DMS79 (cell line): ENCODE measurements at places on chromosomes 13 and 19.

- no peak for DNase-seq
Observed at GRCh38 chr19:11792942-11793341, 5.4 kb upstream of the ZNF491 start.

DNA sequence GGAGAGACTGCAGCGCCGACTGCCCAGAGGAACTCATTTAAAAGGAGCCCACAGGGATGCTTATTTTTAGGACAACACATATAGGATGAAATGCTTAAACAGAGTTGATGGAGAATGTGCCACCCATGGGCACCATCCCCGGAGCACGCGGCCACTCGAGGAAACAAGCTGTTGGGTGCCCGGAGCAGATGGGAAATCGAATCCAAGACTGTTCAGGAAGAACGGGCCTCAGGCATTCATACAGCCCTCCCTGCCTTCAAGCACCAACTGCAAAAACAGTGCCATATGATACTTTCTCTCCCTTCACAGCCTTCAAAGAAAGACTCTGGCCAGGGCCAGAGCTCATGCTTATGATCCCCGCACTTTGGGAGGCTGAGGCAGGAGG lies 40.2 kb downstream of the RAB20 start:
- peak; percentile 77 for DNase-seq

GRCh38 chr19:33564836-33565338 lies 43.3 kb upstream of the PEPD start:
- DNase-seq, result no peak

GRCh38 chr13:49789968-49790367 lies 2.5 kb downstream of the KPNA3 start:
- no peak for DNase-seq

GRCh38 chr19:31278555-31279435 lies 70.4 kb downstream of the TSHZ3 start:
- no peak for DNase-seq

GRCh38 chr19:51047031-51047335 lies 12.2 kb upstream of the KLK12 start:
- DNase-seq, result no peak

- DNase-seq, result no peak
Observed at GRCh38 chr13:96379967-96380366, 290.1 kb downstream of the HS6ST3 start.

GRCh38 chr19:38224014-38224862 lies at the start of gene DPF1:
TSS of gene DPF1 (minus strand) at chr19:38224222. CDS start at chr19:38224142, 80 bp downstream.
- peak; percentile 49 for DNase-seq

GRCh38 chr13:113564331-113565023 lies 20.1 kb upstream of the TFDP1 start:
- no peak for DNase-seq

DNA sequence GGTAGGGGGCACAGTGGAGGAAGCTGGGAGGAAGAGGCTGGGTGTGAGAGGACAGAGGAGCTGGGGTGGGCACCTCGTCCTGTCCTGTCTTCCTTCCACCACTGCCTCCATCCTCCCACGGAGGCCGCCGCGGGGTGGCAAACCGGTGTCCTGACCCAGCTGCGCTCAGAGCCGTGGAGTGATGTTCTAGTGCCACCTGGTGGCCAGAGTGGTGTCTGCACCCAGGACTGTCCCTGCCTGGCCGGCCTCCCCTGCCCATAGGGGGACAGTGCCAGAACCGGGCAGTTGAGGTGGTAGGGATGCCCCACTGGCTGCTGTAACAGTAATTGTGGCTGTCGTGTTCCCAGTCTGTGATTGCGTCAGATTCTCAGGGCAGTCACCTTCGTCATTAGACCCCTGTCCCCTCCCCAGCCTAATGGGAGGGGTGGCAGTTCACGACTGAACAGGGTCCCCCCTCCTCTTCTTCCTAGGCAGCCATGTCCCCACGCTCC lies 11.1 kb upstream of the ARRDC2 start:
- peak; percentile 40 for DNase-seq

GRCh38 chr13:32191452-32191998 lies 123.6 kb downstream of the ZAR1L start:
- DNase-seq, result no peak

- peak; percentile 52 for DNase-seq
Observed at GRCh38 chr13:100508996-100509395, 79.6 kb downstream of the GGACT start.

GRCh38 chr19:23698711-23699520 lies 11.9 kb upstream of the ZNF675 start:
- DNase-seq, result peak; percentile 73

GRCh38 chr13:29810145-29810742 lies 40.2 kb downstream of the UBL3 start:
- peak; percentile 3 for DNase-seq

- no peak for DNase-seq
Observed at GRCh38 chr13:98476106-98476505, 100.8 kb downstream of the STK24 start.

GRCh38 chr13:31207661-31208552 lies 8.1 kb downstream of the B3GLCT start:
- DNase-seq, result peak; percentile 68

DNA sequence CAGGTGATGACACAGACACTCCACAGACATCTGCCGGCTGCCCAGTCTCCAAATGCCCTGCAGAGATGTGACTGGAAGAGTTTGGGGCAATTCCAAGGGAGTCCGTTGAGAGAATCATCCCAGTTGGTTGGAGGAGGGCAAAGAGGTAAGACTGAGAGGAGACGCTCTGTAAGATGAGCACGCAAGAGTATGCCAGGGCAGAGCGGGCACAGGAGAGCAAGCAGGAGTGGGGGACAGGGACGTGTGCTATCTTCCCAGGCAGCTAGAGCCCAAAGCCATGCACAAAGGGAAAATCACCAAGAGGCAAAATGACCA lies 156.3 kb upstream of the TSHZ3 start:
- no peak for DNase-seq

DNA sequence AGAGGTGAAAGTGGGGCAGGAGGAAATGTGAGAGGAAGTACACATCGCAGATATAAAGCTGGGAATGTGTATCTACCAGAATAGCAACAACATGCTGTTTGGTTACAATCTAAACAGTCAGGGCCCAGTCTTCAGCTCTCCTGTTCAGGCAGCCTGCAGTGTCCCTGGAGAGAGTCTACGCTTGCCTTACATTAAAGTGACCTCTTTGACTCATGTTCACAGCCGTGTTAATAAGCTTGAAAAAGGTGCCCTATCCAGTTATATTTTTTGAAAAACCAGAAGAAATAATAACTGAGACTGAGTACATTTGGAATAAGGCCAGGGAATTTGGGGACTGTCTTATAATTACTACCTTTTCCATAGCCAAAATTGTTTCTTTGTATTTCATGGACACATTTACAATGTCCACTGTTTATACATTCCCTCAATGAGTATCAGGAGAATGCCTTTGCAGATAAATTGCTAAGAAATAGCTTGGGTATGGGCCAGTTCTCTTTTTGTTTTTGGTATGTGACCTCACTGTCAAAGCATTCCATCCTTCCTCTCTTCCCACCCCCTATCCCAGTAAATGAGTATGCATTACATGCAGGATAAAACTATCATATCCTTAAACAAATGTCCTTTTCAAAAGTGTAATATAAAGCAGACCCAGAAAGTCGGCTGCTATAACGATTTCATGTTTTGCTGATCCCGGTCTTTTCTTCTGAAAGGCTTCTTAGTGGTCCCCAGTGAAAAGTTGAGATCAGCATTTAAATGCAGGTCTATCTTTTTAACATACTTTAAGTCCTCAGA lies 82.6 kb downstream of the PCDH9 start:
- DNase-seq, result no peak

GRCh38 chr19:3146677-3147100 lies 10.9 kb downstream of the GNA15 start:
- no peak for DNase-seq
